ENCODE measurements at places on chromosomes 6 and 20. TPM values are rescaled to one million over a fixed set of nuclear protein-coding genes. Genes with fewer than 3 reads are reported as not detected.

SLC22A7 gene
- not detected for total RNA-seq

TP53INP2 gene
- 3.4 TPM for total RNA-seq

FAM209A gene
- not detected for total RNA-seq

CALHM4 gene
- total RNA-seq: 0.28 TPM

ATRN gene
- total RNA-seq: 49.4 TPM

PAK5 gene
- not detected for total RNA-seq
